ENCODE measurements at places on chromosomes 2 and 18.

GRCh38 chr2:236546561-236547002 is 23.0 kb upstream of the ACKR3 start:
- DNase-seq, result no peak

DNA sequence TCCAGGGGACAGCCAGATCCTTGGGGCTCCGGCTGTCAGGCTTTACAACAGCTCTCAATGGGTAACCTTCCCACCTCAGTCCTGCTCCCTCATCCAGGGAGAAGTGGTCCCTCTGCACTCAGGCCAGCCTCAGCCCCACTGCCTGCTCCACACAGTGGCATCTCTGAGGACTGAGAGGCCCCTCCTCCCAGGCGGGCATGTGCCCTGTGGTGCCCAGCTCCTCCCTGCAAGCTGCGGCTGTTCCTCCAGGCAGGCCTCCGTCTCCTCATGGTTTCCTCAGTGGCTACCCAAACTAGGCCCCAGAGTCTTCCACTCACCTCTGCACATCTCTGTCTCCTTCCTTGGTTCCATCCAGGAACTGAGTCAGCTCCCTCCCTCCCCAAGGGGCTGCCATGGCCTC is 81.7 kb upstream of the TMEM200C start:
- no peak for DNase-seq

GRCh38 chr2:229868794-229869193 is 53.0 kb downstream of the TRIP12 start:
- no peak for DNase-seq

DNA sequence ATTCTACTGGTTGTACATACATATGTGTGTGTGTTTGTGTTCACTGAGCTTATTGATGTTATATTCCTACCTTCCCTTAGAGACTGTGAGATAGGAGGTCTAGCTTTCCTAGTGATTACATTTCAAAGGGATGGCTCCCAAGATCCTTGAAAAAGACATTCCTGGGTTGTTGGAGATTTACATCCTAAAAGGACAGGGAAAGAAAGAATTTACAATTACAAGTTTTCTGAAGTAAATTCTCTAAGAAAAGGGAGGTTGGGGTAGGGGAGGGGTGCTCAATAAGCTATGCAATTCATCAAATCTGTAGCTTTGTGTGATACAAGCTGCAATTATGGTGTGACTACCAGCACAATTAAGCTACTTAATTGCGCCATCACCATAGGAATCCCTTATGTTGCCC is 284.3 kb downstream of the NUP35 start:
- DNase-seq, result no peak

GRCh38 chr18:59833785-59834184 is 66.0 kb upstream of the PMAIP1 start:
- DNase-seq, result no peak

DNA sequence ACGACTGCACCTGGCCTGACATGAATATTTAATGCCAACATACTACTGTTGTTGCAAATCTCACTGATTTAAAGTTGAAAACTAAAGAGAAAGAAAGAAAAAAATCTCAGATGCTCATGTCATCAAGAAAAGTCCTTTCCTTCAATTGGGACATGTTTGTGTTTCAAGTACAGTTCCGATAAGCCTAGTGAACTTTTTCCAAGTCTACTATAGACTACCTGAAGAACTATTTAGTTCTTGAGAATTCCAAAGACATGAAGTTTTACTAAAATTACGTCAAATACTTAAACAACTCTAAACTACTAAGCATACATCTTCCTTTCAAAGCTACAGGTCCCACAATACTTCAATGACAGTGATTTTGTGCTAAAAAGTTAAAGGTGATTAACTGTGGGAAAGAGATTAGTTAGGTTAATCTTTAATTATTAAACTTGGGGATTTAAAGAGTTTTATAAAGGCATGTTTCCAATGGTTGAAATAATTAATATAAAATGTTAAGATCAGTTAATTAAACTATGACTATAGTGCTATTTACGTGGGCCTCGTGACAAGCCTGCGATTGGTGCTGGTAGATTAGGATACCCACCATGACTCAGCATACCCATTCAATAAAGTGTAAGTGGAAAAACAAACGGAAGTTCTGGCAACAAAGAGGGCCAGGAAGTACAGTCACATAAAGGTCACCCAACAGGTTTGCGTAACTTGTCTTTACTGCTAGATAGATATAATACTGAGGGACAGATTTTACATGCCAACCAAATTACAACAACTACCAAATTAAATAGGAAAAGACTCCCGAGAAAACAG is 55.5 kb downstream of the SEPTIN10 start:
- DNase-seq, result peak; percentile 23

- peak; percentile 52 for DNase-seq
Observed at GRCh38 chr2:95530734-95531133, 46.2 kb upstream of the TRIM43B start.

DNA sequence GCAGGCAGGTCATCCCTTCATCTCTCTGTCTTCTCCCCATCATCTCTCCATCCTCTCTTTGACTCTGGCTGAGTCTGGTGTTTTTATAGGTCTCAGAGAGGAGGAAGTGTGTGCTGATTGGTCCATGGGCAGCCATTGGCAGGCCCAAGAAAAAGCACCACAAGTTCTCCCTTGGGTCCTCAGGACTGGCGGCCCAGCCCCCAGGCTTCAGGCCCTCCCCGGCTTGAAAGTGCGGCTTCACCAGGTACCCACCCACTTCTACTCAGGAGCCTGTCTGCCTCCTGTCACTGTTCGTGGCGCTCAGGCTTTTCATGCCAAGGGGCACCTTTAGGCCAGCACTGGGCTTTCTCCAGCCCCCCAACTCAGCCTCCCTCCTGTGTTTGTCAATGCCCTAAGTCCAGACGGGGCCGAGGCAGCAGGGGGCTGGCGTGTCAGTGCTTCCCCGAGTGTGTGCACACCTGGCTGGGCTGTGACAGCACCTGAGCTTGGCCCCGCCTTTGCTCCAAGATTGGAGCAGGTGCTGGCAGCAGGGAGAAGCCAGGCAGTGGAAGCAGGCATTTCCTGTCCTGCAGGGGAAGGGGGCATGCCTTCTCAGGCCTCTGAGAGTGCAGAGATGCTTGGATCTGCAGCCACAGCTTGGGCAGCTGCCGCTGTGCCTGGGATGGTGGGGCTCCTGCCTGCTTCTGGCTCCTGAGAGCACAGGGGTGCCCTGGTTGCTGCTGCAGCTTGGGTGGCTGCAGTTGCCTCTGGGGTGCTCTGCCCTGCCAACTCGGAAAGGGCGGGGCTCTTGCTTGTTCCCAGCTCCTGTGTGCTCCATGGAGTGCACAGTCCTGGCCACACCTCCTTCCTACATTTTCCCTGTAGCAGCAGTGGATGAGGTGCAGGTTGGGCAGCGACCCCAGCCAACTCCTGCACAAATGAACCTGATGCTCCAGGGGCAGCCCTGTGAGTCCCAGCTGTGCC is 34.1 kb downstream of the FBXO48 start:
- no peak for DNase-seq

GRCh38 chr2:235098269-235098668 is 146.5 kb downstream of the SH3BP4 start:
- no peak for DNase-seq

Data from fibroblast of skin of abdomen (primary cell).